ENCODE measurements at places on chromosomes 3 and 15. TPM values are rescaled to one million over a fixed set of nuclear protein-coding genes. Genes with fewer than 3 reads are reported as not detected.

Gene CPLX3
- polyA plus RNA-seq: 2.1 TPM

Gene SLC24A5
- polyA plus RNA-seq: not detected

Gene ANKUB1
- not detected for polyA plus RNA-seq

Gene ROBO1
- polyA plus RNA-seq: 8.3 TPM

Gene ACP3
- polyA plus RNA-seq: 0.76 TPM

DNA sequence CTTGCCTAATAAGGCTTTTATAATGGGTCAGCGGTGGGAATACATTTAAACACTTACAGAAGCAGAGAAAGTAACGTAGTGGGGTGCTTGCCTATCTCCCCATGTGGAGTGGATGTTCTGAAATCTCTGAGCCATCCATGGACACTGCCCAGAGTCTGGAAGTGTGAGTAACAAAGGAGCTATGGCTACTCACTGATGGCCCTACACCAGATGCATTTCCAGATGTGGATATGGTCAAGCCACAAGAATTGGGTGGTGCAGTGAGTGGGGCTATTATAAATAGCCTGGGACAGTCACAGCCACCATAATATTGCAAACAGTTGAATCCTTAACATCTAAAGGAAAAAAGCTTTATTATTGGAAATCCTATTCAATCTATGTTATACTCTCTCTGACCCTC is 96.6 kb downstream of the CGNL1 start:
- DNase-seq: no peak

DNA sequence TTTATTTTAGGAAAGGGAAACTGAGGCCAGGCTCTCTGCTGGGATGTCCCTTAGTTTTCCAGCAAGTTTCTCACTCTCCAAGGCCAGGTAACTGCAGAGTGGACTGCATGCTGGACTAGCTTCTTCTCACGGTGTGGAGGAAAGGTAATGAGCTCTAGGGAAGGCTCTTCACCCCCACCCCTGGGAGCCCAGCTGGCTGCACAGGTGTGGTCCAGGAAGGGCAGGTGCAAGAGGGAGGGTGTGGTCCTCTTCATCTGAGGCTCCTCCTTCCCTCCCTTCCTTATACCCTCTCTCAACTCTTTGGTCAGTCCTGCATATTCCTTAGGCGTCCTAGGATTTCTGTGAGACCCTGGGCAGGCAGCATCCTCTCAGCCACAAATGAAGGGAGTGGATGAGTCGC is 33.9 kb downstream of the RNU5B-1 start:
- DNase-seq: no peak

DNA sequence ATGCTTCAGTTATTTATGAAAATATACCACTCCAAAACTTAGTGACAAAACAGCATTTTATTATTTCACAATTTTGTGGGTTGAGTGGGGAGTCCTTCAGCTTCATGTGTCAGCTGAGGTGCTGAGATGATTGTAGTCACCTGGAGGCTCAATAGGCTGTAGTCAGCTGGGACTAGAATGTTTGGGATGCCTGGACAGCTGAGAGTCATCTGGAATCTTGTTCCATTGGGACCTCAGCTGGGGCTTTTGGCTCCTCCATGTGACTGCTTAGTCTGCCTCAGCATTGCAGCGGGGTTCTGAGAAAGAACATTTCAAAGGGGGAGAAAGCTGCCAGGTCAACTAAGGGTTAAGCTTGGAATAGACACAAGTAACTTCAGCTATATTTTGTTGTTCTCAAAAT is 13.4 kb downstream of the STT3B start:
- DNase-seq: no peak

DNA sequence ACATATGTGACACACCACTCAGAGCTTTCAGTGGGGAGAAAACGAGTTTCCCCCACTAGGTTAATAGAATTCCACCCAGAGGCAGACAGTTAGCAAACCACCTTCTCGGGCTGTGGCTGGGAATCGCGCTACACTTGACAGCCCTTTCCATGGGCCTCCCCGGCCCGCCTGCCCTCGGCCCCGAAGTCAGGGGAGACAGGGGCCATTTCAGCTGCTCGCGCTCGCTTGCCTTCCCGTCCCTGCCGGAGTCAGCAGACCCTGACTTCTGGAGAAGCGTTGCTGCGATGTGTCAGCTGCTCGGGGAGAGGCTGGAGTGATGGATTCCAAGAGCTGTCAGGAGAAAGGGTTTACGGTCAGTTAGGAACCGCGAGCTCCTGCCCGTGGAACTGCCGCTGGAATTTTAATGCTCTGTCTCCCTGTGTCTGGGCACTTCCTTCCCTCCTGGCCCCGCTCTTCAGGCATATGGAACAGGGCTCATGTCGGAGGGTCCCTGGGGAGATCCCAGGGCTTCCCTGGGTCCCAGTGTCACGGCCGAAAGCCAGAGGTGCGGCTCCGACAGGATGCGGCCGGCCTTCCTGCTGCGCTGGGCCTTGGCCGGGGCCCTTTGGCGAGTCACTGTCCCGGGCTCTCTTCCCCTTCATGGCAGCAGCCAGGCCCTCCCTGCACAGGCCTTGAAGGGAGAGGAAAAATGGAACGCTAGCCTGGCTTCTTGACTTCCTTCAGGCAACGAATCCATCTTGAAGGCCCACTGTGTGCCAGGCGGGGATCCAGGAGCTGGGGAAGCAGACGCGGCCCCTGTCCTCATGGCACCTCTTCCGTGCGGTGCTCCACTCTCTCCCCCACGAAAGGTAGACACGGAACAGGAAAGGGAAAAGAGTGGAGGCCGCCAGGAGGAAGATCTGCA is 38.4 kb upstream of the VPS8 start:
- peak; percentile 53 for DNase-seq

- no peak for DNase-seq
These were observed 42.0 kb upstream of the SACM1L start for GRCh38 chr3:45647148-45647619.

GRCh38 chr3:107271787-107272387 is 105.4 kb upstream of the CCDC54 start:
- DNase-seq: peak; percentile 64

GRCh38 chr3:94614192-94614591 is 551.3 kb downstream of the NSUN3 start:
- no peak for DNase-seq

GRCh38 chr15:52136442-52136980 is 23.9 kb upstream of the BCL2L10 start:
- DNase-seq: peak; percentile 85

DNA sequence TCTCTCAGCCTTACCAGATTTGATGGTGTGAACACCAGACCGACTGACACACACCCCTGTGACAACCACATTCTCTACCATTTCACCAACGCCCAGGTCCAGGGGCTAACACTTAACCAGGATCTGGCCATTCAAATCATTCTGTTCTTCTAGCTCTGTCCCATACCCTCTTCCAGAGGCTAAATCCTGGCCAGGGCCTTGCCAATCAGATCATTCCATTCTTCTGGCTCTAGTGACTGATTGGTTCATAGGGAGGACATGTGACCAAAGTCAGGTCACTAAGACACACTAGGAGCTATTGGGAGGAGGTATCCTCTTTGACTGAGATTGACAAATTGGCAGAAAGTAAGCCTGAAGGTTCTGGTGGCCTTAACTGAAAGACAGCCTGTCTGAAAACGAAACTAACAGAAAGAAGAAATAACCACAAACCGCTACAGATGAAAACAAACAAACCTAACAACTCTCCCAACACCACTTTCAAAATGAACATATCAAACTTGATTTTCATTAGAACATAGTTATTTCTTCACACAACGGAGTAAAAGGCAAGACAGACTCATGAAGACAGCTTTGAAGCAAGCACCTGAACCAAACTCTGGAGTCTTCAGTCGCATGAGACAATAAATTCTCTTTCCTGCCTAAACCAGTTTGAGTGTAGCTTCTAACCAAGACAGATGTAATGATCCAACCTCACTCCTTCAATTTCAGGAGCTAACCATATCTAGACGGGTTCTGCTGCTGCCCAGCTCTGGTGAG is 68.5 kb downstream of the TRANK1 start:
- no peak for DNase-seq

GRCh38 chr15:91125162-91125561 is 25.1 kb downstream of the SV2B start:
- no peak for DNase-seq

DNA sequence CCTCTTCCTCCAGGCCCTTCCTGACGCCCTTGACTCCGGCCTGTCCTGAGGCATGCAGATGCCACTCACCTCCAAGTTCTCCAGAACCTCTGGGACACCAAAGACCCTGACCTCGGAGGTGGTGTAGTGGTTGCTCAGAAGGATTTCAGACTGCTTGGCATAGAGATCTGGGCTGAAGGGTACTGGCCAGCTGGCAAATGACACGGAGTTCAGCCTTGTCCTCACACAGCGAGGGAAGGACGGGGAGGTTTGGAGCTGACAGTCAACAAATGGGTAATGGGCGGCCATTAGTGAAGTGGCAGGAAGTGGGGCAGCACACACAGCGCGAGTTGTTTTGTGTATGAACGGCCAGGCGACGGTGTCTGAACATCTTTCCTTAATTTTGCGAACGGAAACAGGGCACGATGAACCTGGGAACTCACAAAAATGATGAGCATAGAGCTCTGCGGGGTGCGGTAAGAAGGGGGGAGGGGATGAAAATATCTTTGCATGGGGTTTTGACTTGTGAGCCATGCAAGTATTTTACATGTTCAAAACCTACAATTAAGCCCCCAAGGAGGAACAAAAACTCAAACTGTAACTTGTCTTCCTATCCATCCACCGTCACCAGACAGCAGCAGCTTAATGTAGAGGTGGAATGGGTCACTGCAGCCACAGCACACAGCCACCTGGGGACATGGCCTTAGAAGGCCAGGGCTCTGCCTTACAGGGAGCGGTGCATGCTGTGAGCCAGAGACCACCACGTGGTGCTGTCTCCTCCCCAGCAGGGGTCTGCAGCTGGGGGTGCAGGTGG is 43.6 kb upstream of the RPL32 start:
- no peak for DNase-seq

- no peak for DNase-seq
These were observed 13.4 kb upstream of the TBC1D5 start for GRCh38 chr3:17755836-17756235.

GRCh38 chr3:152271501-152272236 is 2.9 kb downstream of the MBNL1 start:
- no peak for DNase-seq

GRCh38 chr3:99286266-99286845 is 352.0 kb upstream of the COL8A1 start:
- no peak for DNase-seq

DNA sequence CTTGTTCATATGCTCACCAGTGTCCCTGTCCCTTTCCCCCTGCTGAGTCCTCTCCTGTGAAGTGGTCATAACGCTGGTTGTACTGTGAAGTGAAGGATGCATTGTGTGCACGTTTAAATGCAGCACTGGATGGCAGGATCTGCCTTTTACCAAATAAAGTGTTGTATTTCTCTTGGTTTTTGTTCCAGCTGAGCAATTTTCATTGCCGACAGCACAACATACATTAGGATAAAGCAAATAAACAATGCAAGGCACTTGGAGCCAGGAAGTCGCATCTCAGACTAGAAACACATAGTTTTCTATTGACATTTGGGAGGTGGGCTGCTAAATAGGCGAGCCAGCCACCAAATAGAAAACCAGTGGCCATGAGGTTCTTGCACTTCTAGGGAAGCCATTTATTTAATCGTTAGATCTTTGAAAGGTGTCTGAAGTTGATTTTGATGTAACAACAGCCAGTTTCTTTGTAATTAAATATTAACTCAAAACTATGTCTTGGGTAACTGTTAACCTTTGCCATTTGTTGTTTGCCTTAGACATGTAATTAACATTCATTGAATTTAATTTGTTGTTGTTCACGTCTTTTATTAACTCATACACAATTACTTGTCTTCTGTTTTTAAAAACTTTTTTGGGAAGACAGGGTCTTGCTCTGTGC is 185.3 kb downstream of the FNDC3B start:
- no peak for DNase-seq

DNA sequence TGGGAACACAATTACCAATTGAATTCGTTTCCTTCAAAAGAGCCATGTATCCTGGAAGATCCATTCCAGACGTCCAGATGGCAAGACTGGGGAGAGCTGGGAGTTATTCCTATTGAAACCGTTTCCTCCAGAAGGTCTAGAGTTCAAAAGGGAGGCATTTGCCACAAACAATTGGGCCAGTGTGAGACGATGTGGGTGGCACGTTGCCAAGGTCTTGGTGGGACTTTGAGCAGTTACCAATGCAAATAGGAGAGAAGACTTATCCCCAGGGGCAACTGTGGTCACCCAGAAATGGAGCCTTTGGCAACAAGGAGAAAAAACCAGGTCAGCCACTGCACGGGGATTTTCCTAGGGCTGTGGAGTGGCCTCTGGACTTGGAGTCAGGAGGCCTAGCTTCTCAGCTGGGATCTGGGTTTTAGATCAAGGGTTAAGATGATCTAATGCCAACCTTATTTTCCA is 29.6 kb upstream of the TLE3 start:
- DNase-seq: peak; percentile 80

- DNase-seq: no peak
These were observed 4.5 kb upstream of the SLC28A1 start for GRCh38 chr15:84880007-84880406.

GRCh38 chr3:120495809-120496208 is 45.0 kb upstream of the FSTL1 start:
- DNase-seq: no peak

DNA sequence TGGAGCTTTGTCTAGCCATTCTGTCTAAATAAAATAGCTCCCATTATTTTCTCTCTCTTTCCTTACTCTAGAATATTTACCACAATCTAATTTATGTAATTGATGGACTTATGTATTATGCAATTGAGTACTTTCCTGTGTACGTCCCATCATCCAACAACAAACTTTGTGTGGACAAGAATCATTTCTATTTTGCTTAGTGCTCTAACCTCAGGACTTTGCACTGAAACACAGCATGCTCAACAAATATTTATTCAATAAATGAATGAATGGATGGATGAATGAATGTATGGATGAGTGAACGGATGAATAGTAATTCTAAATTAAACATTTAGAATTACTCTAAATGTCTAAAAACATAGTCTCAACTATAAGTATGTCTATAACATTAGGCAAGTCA is 115.2 kb upstream of the RORA start:
- DNase-seq: no peak

DNA sequence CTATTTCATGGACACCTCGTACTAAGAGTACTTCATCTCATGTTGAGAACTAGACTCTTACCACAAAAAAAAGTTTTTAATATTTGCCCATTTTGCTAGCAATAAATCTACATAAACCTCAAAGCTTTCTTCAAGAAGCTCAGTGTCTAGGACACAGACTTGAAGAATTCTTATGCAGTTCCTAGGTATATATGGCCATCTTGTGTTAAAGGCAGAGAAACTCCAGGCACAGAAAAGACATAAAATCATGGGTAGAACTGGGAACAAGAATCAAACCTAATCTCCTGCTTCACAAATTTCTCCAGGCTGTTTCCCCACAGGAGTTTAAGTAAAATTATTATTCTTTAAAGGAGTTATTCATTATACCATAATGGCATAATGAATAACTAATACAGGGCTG is 4.4 kb downstream of the MBD4 start:
- no peak for DNase-seq

DNA sequence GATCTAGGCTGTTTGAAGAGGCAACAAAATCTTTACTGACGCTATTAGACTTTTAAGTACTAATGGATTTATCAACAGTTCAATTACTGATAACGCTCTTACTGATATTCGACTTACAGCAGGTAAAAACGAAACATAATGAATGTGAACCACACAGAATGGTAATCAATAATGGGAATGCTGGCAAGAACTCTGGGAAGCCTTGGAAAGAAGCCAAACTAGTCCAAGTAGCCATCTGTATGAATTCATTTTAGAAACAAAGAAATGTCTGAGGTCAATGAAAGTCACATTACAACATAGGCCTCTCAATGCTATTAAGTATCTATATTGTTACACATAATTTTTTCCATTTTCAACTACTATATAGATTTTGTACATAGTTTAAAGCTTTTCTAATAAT is 130.0 kb downstream of the DMXL2 start:
- DNase-seq: peak; percentile 15

All from brain (organoid and tissue), 16 donors.